Inflammatory macrophage treated with lipopolysaccharide for 4 hours (primary cell): ENCODE measurements at places on chromosomes 12 and 14.
A peak's percentile ranks its signal among the peaks of the same experiment; 100 is the strongest.

- DNase-seq = peak; percentile 52
These were observed 1.9 kb downstream of the GNG2 start for GRCh38 chr14:51862176-51862796.

DNA sequence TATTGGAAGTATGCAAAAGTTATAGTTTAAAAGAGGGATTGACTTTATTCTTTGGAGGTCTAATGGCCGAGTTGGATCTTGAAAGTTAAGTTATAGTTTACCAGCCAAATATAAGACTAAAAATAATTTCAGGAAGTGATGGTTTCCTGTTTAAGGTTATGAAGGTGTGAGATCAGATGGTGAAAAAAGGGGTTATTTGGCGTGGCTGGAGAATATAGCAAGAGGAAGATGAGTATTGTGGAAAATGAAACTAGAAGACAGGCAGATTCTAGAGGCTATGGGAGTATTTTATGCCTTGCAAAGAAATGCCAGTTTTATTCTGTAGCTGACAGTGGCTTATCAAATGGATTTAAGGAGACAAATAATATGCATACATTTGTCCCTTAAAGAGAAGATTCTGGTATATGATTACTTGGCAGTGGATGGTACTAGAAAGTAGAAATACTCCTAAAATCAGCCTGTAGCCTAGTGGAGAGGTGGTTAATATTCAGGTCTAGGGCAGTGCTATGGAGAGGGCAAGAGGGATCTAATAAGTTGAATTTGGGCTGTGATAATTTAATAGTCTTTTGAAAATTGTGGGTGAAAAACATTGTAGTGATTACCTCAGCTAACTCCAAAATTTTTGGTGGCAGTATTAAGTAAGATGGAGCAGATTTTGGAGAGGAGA lies 1091.8 kb upstream of the ATXN7L3B start:
- DNase-seq = no peak

- DNase-seq = peak; percentile 66
These were observed 61.1 kb downstream of the NCOR2 start for GRCh38 chr12:124506145-124506831.

- DNase-seq = no peak
These were observed 65.4 kb downstream of the PPFIBP1 start for GRCh38 chr12:27589419-27589818.

DNA sequence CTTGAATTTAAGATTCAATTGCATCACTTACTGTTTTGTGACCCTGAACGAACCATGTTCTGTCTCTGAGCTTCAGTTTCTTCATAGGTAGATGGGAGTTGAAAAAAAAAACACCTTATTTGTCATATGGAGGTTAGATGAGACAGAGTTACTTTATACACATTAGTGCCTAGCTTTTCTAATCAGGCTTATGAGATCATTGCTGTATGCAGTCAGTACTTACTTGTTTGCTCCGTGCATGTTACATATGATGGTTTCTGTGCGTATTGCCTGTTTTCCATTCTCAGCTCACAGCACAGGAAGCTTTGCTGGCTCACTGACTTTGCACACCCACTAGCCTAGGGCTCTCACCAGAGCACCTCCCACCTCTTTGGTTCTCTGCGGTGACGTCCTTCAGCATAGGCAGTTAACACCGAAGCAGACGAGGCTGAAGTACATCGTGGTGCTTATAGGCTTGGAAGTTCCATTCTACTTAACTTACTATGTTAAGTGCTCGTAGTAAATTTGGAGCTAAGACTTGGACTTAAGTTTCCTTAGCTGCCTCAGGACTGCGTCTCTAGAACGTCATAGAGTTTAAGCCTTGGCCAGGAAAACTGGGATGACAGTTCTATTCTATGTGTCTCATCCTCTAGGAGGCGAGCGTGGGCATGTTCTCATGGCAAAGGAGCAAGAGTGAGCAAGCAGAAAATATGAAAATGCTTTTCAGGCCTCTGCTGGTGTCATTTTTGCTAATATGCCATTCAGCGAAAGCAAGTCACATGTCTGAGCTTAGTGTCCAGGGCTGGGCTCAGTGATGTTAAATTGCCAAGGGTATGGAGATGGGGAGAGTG lies 57.3 kb downstream of the NRXN3 start:
- DNase-seq = no peak

DNA sequence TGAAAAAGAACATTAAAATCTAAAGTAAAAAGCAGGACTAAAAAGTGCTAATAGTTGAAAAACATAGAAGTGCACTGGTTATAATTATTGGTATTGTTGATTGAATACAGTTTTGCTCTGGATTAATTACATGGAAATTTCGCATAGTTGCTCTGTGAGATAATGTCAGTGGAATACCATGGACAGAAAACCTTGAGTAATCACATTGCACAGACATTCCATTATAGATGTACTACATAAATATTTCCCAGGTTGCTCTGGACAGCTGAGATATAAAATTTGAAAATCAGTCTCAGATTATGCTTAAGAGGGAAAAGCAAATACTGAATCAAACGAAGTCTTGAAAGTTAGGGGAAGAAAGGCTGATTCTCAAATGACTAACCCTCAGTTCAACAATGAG lies 439.3 kb upstream of the FLRT2 start:
- DNase-seq = no peak

GRCh38 chr14:87869619-87870583 lies 123.1 kb downstream of the GALC start:
- peak; percentile 23 for DNase-seq

- no peak for DNase-seq
These were observed 52.3 kb downstream of the RAB35 start for GRCh38 chr12:120064054-120064940.
